ELR (cell line): ENCODE measurements at places on chromosomes 3 and 15.

GRCh38 chr3:127461286-127461910 is 129.1 kb downstream of the TPRA1 start:
- no peak for DNase-seq

DNA sequence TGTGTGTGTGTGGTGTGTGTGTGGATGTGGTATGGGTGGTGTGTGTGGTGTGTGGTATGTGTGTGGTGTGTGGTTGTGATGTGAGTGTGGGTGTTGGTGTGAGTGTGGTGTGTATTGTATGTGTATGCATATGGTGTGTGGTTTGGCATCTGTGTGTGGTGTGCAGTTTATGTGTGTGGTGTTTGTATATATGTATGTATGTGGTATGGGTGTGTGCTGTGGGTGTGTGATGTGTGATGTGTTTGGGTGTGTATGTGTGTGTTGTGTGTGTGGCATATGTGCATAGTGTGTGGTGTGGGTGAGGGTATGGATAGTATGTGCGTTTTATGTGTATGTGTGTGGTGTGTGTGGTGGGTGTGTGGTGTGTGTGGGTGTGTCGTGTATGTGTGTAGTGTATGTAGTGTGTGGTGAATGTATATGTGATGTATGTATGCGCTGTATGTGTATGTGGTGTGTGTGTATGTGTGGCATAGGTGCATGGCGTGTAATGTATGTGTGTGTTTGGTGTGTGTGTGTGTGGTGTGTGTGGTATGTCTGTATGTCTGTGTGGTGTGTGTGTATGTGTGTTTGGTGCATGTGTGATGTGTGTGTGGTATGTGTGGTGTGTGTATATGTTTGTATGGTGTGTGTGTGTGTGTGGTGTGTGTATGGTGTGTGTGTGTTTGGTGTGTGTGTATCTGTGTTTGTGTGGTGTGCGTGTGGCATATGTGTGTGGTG is 58.0 kb downstream of the EFCAB12 start:
- no peak for DNase-seq

DNA sequence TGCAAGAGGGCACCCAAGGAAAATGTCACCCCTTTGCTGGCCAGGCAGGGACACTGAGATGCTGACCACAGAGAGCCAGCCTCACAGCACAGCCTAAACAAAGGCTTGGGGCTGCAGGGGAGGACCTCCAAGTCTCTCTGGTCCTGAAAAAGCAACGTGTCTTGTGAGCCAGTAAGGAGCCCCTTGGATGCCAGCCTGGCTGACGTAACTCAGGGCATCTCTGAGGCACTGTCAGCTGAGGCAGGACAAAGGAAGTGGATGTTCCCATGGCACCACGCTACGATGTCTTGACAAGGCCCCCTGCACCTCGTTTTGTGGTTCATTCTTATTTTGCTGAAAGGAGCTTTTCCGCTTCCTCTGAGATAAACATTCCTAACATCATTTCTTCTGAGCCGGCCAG is 160.7 kb downstream of the OR4M2 start:
- DNase-seq = no peak

DNA sequence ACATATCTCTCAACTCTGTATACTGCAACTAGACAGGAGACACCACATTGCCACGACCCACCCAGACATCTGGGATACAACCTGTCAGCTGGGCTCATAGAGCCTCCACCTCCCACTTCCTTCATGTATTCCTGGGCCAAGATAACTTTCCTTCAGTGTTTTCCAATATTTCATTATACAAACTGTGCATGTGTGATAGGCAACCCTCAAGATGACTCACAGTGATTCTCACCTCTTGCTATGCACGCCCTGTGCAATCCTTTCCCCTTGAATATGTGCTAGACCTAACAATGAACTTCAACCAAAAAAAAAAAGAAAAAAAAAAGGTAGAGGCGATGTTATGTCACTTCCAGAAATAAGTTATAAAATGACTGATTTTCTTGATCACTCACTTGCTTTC is 138.0 kb upstream of the ALCAM start:
- DNase-seq = peak; percentile 16

DNA sequence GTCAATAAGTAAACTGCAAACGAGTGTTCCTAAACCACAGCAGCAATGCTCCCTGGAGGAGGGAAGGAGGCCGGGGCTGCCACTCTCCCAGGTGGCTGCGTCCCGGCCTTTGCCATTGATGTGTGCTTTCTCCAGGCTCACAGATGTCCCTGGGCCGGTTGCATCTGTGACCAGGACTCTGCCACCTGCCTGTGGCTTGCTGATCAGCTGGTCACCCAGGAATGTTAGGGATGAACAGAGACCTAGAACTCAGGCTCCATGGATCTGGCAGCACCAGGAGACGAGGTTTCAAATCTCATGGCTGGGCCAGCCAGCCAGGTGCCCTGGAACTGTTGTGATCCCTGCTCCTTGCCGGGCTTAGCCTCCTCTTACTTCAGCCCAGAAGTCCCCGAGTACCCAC is 65.7 kb downstream of the KLF15 start:
- no peak for DNase-seq

GRCh38 chr3:179957264-179957845 is 79.4 kb downstream of the PEX5L start:
- no peak for DNase-seq

DNA sequence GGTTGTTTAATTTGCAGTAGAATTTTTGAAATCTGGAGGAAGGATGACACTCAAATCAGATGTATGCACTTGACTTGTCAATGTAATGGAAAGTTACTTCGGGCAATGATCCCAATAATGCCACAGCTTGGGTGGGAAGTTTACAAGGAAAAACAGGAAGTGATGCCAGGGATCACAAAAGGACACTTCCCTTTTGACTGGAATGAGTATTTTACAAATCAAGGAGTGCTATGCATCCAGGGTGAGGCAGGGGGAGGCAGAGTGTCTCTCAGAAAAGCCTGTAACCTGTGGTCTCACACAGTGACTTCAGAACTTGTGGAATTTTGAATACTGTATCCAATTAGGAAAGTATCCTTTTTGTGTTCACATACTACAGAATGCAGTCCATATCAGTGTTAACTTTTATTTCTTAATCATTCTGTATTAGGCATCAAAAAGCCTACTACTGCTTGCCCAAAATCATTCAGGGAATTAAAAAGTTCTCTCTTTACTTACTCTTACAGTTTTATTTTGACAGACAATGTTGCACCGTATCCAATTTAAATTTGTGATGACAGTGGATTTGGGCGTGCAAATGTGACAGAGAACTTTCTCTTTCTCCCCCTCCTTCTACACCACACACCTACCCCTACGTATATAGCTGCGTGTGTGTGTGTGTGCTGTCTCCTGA is 445.1 kb downstream of the MECOM start:
- DNase-seq = peak; percentile 75
